ENCODE measurements at places on chromosomes 13 and 19.

DNA sequence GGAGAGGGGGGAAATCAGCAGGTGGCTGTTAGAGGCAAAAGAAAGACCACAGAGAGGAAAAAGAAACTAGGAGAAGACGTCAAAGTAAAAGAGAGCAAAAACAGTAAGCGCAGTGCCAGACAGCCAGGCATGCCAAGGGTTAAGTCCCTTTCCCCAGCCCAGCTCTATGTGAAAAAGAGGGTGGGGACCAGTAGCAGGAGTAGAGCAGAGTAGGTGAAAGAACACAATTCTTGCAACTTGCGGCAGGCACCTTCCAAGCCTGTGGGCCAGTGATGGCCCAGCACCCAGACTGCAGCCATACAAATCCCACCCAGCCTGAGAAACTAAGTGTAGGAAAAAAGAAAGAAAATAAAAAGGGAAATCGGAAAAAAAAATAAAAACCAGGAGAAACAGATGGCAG lies 64.2 kb upstream of the ZNF85 start:
- no peak for DNase-seq

DNA sequence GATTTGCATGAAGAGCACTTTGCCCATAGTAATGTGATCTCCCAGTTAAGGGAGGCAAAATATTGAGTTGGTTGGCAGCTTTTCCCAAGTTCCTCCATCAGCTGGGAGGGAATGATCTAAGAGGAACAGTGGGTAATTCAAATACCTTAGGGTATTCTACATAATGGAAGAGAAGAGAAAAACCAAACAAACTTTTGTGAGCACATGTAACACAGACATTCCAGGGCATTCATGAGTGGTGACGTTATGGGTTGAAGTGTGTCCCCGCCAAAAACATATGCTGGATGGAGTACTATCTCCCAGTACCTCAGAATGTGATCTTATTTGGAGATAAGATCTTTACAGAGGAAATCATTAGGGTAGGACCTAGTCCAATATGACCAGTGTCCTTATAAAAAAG lies 220.1 kb downstream of the FOXO1 start:
- no peak for DNase-seq

- no peak for DNase-seq
Measured at GRCh38 chr19:49442354-49442753, 1.0 kb upstream of the SLC17A7 start.

- no peak for DNase-seq
Measured at GRCh38 chr19:57682226-57682766, 519 bp downstream of the ZNF551 start.

DNA sequence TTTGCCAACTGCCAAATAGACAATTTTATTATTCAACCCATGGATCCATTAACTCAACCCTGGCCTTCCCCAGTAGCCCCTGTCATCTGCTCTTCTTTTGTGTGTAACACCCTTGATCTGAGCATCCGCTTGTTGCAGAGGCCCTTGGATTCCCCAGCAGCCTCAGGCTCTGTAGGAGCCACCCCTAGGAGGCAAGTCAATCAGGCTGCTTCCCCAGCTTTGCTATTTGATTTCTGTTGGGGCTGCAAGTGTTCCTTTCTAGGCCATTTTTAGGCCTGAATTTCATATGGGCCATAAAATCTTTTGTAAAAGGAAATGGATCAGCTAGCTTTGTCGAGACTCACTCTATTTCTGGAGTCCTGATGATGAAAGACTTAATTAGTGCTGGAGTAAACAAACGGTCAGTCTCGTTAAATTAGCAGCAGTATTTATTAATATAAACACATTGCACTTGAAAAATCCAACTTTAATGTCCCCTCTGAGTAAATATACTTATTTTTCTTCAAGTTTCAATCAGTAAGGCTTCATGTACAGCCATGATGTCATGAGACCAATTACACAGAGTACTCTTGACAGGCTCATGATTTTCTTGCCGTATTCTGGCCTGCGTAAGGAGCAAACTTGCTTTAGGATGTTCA lies 105.3 kb downstream of the RGCC start:
- DNase-seq = no peak

- DNase-seq = no peak
Measured at GRCh38 chr19:45118106-45118505, 25.1 kb downstream of the PPP1R37 start.

GRCh38 chr19:53878776-53879139 lies 3.2 kb upstream of the PRKCG start:
- DNase-seq = no peak

GRCh38 chr13:27079421-27079958 lies 92.1 kb downstream of the USP12 start:
- no peak for DNase-seq

- DNase-seq = no peak
Measured at GRCh38 chr19:7109678-7110289, 40.3 kb downstream of the ZNF557 start.

GRCh38 chr13:29782798-29783197 lies 67.6 kb downstream of the UBL3 start:
- DNase-seq = no peak

GRCh38 chr13:113105032-113105920 lies at the start of gene F7:
F7 (plus strand) TSS chr13:113105791; CDS start chr13:113105842, 51 bp downstream.
- no peak for DNase-seq
